BJ (cell line): ENCODE measurements at places on chromosomes 1 and 21. TPM values are rescaled to one million over a fixed set of nuclear protein-coding genes. Genes with fewer than 3 reads are reported as not detected.

GRCh38 chr1:74763807-74764206 is 30.9 kb downstream of the TYW3 start:
- no peak for DNase-seq

DNA sequence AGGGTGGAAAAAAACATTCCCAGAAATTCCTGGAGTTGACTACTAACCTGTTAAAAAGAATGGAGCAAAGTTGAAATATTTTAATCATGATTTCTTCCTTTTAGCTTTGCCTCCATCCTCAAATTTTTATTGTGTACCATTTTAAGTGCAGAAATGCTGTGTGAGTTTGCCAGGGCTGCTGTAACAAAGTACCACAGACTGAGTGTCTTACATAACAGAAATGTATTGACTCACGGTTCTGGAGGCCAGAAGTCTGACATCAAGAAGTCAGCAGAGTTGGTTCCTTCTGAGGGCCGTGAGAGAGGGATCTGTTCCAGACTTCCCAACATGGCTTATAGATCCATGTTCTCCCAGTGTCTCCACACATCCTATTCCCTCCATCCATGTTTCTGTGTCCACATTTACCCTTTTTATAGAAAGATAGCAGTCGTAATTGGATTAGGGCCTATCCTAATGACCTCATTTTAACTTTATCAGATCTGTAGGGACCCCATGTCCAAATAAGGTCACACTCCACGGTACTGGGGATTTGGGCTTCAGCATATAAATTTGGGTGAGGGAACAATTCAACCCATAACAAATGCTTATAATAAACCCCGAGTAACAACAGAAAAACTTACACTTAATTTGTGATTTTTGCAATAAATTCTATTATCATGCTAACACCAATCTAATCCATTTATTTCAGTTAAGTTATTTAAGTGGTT is 12.7 kb downstream of the SNX7 start:
- no peak for DNase-seq

GRCh38 chr1:62230718-62231117 is 36.1 kb downstream of the L1TD1 start:
- DNase-seq: peak; percentile 76

- no peak for DNase-seq
These were observed 1.6 kb upstream of the METTL25B start for GRCh38 chr1:156726549-156727226.

The MEAF6 gene
- polyA plus RNA-seq: 43.1 and 49.6 TPM in 2 replicates

The CFHR2 gene
- polyA plus RNA-seq: not detected in 2 replicates

GRCh38 chr1:212247179-212247721 is 38.0 kb upstream of the PPP2R5A start:
- no peak for DNase-seq

- peak; percentile 9 for DNase-seq
These were observed 64.1 kb downstream of the KIFAP3 start for GRCh38 chr1:170010443-170010842.

DNA sequence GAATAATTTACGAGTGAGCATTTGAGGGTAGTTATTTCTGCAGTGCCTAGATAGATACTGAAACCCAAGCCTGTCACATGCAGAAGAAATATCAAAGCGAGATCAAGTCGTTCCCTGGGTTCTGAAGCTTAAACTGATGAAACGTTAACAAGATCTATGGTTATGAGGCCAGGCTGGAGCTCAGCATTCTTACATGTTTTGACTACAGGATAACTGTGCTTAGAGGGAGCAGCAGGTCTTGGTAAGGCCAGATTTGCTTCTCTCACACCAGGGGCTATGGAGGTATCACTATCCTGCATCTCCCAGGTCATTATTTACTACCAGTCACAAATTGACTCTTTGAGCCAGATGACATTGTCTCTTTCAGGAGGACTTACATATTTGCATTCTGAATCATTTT is 1401.4 kb upstream of the PRMT6 start:
- DNase-seq: no peak

The TMEM82 gene
- not detected in 2 replicates for polyA plus RNA-seq

The CRNN gene
- polyA plus RNA-seq: not detected in 2 replicates

The ACTL8 gene
- polyA plus RNA-seq: 0.07 TPM in 2 replicates

The GJA9 gene
- polyA plus RNA-seq: 0.05 TPM in 1 of 2 replicates, not detected in the other

DNA sequence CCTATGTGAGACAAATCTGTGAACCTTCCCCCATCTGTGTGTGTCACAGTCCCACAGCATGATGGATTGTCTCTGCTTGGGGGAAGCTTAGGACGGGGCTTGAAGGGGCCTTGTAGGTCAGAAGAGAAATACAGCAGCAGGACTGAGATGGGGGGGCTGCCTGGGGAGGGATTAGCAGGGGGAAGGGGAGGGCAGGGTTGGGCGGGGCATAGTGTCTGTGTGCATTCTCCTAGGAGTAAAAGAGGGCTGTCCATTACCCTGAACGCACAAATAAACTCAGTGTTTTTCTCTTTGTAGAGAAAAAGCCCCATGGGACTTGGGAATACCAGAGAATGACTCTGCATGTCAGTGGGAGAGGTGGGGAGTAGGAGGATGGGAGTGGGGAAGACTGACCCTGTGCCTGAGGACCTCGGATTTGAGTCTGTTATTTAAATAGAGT is 16.4 kb downstream of the RNF220 start:
- no peak for DNase-seq

The RGSL1 gene
- not detected in 2 replicates for polyA plus RNA-seq

GRCh38 chr21:31191553-31191952 is 152.5 kb downstream of the TIAM1 start:
- no peak for DNase-seq

- no peak for DNase-seq
These were observed 4.2 kb downstream of the GSTM4 start for GRCh38 chr1:109659997-109660690.

The KCNN3 gene
- not detected in 2 replicates for polyA plus RNA-seq

- no peak for DNase-seq
These were observed 37.9 kb downstream of the DTL start for GRCh38 chr1:212073490-212073889.

The ZNF670 gene
- 0.66 and 1.6 TPM in 2 replicates for polyA plus RNA-seq

DNA sequence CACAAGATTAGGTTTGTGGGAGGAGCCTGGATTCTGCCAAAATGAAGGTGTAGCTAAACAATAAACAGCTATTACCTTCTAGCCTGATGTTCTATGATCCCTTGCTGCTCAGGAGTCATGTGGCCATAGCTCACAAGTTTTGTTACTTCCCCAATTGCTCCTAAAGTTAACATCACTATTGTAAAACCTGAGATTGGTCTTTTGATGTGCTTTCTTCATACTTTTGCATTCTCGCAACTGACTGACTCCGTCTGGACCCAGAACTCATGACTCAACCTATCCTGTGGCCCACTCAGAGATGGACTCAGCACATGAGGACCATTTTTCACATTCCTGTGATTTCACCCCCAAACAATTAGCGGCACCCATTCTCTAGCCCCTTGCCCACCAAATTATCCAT is 69.1 kb downstream of the PTGS2 start:
- DNase-seq: no peak

The LAPTM5 gene
- 1.6 and 2.1 TPM in 2 replicates for polyA plus RNA-seq
